ENCODE measurements at places on chromosomes 4 and X. TPM values are rescaled to one million over a fixed set of nuclear protein-coding genes. Genes with fewer than 3 reads are reported as not detected.
A peak's percentile ranks its signal among the peaks of the same experiment; 100 is the strongest.

DNA sequence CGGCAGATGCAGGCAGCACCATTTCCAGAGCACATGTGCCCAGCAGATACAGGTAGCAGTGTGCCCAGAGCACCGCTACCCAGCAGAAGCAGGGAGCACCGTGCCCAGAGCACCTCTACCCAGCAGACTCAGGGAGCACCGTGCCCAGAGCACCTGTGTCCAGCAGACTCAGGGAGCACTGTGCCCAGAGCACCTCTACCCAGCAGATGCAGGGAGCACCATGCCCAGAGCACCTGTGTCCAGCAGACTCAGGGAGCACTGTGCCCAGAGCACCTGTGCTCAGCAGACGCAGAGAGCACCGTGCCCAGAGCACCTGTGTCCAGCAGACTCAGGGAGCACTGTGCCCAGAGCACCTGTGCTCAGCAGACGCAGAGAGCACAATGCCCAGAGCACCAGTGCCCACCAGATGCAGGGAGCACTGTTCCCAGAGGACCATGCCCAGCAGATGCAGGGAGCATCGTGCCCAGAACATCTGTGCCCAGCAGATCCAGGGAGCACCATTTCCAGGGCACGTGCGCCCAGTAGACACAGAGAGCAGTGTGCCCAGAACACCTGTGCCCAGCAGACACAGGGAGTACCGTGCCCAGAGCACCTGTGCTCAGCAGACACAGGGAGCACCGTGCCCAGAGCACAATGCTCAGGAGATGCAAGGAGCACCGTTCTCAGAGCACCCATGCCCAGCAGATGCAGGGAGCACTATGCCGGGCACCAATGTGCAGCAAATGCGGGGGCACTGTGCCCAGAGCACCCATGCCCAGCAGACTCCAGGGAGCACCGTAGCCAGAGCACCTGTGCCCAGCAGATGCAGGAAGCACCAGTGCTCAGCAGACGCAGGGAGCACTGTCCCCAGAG lies 236.4 kb downstream of the DHRSX start:
- no peaks in the 10 kb centered on the region for H3K27me3 ChIP-seq
- H3K4me1 ChIP-seq: no peaks in the 10 kb centered on the region
- no peak for DNase-seq

- no peak for DNase-seq
- peaks cover 2% of the 10 kb centered on the region for H3K36me3 ChIP-seq
- no peak overlapping the region for H3K27ac ChIP-seq
- no peaks in the 10 kb centered on the region for H3K27me3 ChIP-seq
These were observed 320.6 kb downstream of the ADGRL3 start for GRCh38 chr4:61520681-61521160.

DNA sequence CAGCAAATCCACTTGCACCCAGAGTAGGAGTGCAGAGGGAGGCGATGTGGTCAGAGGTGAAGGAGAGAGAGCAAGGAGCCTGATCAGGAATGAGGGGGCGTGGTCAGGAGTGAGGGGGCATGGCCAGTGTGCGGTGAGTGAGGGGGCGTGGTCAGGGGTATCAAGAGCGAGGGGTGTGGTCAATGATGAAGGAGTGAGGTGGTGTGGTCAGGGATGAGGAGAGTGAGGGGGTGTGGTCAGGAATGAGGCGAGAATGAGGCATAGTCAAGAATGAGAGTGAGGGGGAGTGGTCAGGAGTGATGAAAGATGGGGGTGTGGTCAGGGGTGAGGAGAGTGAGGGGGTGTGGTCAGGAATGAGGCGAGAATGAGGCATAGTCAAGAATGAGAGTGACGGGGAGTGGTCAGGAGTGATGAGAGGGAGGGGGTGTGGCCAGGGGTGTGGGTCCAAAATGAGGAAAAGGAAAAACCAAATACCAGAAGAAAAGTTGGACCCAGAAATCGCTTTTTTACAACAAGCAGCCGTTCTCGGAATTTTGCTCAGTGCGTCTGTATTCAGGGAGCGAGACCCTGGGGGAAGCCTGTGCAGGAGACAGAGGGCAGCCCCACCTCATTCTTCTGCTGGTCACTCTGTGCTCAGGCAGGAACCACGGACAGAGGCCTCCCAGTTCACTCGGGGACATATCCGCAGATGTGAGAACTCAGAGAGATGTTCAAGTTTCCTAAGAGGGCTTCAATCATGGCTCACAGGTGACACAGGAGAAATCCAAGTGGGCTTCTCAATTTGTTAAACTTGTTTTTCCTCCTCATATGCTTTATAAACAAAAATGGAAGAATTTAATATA lies 47.5 kb downstream of the MAGEA1 start:
- peaks cover 52% of the 10 kb centered on the region for H3K27me3 ChIP-seq
- no peak overlapping the region for H3K4me3 ChIP-seq
- no peaks in the 10 kb centered on the region for H3K4me1 ChIP-seq
- no peaks in the 10 kb centered on the region for H3K36me3 ChIP-seq

- no peaks in the 10 kb centered on the region for H3K36me3 ChIP-seq
- no peak for DNase-seq
- no peak overlapping the region for H3K4me3 ChIP-seq
- H3K4me1 ChIP-seq: no peaks in the 10 kb centered on the region
- H3K27me3 ChIP-seq: no peaks in the 10 kb centered on the region
These were observed 476.3 kb downstream of the CCSER1 start for GRCh38 chr4:90603540-90603939.

DNA sequence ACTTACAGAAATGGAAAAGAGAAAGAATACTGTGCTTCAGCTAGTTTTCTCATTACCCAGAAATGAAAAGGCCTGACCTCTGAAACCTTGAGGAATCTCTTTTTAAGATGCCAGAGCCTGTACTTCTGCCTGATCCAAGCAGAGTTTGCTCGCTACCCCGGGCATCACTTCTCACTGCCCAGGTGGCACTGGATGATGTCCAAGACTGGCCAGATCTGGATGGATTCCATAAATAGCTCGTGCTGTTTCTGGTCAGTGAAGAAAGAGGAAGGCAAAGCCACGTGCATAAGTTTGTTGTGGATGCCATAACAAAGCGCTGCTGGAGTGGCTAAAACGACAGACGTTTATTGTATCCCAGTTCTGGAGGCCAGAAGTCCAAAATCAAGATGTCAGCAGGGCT lies 133.5 kb downstream of the TBL1X start:
- no peak overlapping the region for H3K27ac ChIP-seq
- H3K27me3 ChIP-seq: no peaks in the 10 kb centered on the region
- H3K4me3 ChIP-seq: no peak overlapping the region
- no peaks in the 10 kb centered on the region for H3K4me1 ChIP-seq
- H3K36me3 ChIP-seq: no peaks in the 10 kb centered on the region

GRCh38 chr4:116229420-116229819 lies 856.0 kb downstream of the TRAM1L1 start:
- H3K4me1 ChIP-seq: no peaks in the 10 kb centered on the region
- no peaks in the 10 kb centered on the region for H3K36me3 ChIP-seq
- H3K27ac ChIP-seq: no peak overlapping the region
- no peaks in the 10 kb centered on the region for H3K27me3 ChIP-seq

GRCh38 chrX:47571215-47571614 lies 10.2 kb downstream of the ARAF start:
- H3K36me3 ChIP-seq: peaks cover 14% of the 10 kb centered on the region
- no peak overlapping the region for H3K4me3 ChIP-seq
- H3K27me3 ChIP-seq: peaks cover 13% of the 10 kb centered on the region
- no peak for DNase-seq

GRCh38 chr4:87105101-87105845 lies 115.1 kb downstream of the KLHL8 start:
- H3K27ac ChIP-seq: peak overlapping the region; percentile 5
- H3K36me3 ChIP-seq: peaks cover 18% of the 10 kb centered on the region
- H3K4me1 ChIP-seq: peaks cover 70% of the 10 kb centered on the region
- H3K27me3 ChIP-seq: no peaks in the 10 kb centered on the region
- no peak overlapping the region for H3K4me3 ChIP-seq
- no peak for DNase-seq

GRCh38 chrX:117987373-117987772 lies 129.2 kb downstream of the KLHL13 start:
- no peak overlapping the region for H3K27ac ChIP-seq
- H3K4me1 ChIP-seq: no peaks in the 10 kb centered on the region
- H3K4me3 ChIP-seq: no peak overlapping the region
- DNase-seq: no peak

NUDT9 gene
- total RNA-seq: 10.2 TPM

DNA sequence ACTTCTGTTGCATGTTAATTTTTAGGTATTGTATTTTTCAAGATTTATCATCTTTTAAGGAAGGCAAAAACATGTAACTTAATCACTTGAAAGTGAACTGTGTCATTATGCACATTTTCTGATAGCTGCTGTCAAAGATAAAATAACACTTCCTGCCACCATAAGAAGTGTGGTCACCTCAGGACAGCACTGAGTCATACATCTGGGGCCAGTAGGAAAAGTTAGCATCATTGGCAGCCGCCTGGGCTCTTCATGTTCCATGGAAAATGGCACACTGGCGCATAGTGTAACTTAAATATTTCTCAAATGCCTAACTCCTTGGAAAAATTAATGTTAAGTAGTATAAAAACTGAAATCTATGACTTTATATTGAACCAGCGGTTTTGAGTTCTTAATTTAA lies 24.2 kb downstream of the CNKSR2 start:
- H3K27me3 ChIP-seq: no peaks in the 10 kb centered on the region
- no peak overlapping the region for H3K27ac ChIP-seq
- H3K36me3 ChIP-seq: no peaks in the 10 kb centered on the region
- no peak overlapping the region for H3K4me3 ChIP-seq
- no peak for DNase-seq
- peaks cover 4% of the 10 kb centered on the region for H3K4me1 ChIP-seq

SSX2 gene
- not detected for total RNA-seq

GABRE gene
- total RNA-seq: not detected

SHROOM3 gene
- total RNA-seq: 0.09 TPM

DNA sequence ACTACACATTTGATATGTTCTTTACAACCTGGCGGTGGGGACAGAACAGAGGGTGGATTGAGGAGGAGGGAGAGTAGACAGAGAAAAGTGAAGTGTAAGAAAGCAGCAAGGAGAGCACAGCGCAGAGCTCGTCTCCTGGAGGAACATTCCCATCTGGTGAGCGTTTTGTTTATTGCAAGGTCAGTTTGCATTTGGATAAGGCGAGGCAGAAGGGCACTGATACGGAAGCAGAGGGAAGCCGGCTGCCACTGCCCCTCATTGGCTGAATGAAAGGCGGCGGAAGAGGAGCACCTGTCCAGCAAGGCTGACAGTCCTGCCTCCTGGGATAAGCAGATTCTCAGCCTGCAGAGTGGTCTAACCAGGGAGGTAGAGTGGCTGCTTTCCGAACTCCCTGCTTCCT lies 83.2 kb downstream of the GPR143 start:
- no peak for DNase-seq
- H3K36me3 ChIP-seq: peaks cover 11% of the 10 kb centered on the region
- H3K27me3 ChIP-seq: no peaks in the 10 kb centered on the region
- no peak overlapping the region for H3K4me3 ChIP-seq

GRCh38 chr4:21184788-21185187 lies 484.5 kb downstream of the PACRGL start:
- H3K4me1 ChIP-seq: no peaks in the 10 kb centered on the region
- no peaks in the 10 kb centered on the region for H3K36me3 ChIP-seq
- H3K4me3 ChIP-seq: no peak overlapping the region
- no peak overlapping the region for H3K27ac ChIP-seq

- H3K27me3 ChIP-seq: no peaks in the 10 kb centered on the region
- no peaks in the 10 kb centered on the region for H3K4me1 ChIP-seq
- no peak overlapping the region for H3K27ac ChIP-seq
- peaks cover 22% of the 10 kb centered on the region for H3K36me3 ChIP-seq
- no peak overlapping the region for H3K4me3 ChIP-seq
These were observed 18.8 kb upstream of the COL25A1 start for GRCh38 chr4:109321232-109321631.

GLRA3 gene
- not detected for total RNA-seq

RASGEF1B gene
- 7.3 TPM for total RNA-seq

DNA sequence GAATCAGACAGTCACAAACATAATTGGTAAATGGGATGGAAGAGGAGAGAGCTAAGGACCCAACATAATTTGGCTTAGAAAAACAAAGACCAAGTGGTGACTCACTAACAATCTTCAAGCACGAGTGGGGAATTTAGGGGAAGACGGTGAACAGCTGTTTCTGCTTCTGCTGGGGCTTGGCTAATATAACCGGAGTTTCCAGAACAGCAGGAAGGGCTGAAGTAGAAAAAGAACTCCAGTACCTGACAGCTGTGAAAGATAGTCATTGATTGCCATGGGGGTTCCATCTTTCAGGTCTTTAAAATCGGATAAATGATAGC lies 290.9 kb upstream of the LDB2 start:
- H3K27me3 ChIP-seq: peaks cover 8% of the 10 kb centered on the region
- no peak overlapping the region for H3K4me3 ChIP-seq
- no peak for DNase-seq
- no peaks in the 10 kb centered on the region for H3K4me1 ChIP-seq

F11 gene
- not detected for total RNA-seq

CT47B1 gene
- not detected for total RNA-seq

HS6ST2 gene
- total RNA-seq: 0.12 TPM

DNA sequence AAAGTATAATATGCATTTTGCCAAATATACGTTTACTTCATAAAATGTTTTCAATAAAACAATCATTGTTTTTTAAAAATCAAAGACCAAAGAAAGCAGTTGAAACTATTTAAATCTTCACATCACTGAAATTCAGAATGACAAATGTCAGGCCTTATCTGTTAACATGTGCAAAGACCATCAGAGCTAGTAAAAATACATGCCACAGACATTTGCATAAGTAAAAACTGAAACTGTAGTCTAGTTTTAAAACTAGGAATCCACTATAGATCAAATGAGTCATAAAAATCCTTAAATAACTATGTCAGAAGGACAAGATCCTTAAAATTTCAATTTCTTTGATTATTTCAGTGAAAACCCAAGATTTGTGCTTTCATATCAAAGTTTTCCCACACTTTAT lies 24.8 kb downstream of the KLHL15 start:
- peaks cover 21% of the 10 kb centered on the region for H3K27me3 ChIP-seq
- H3K36me3 ChIP-seq: no peaks in the 10 kb centered on the region
- H3K4me3 ChIP-seq: no peak overlapping the region

KIF4A gene
- total RNA-seq: 26.4 TPM

- no peak overlapping the region for H3K27ac ChIP-seq
- DNase-seq: no peak
- H3K4me1 ChIP-seq: peaks cover 24% of the 10 kb centered on the region
- no peak overlapping the region for H3K4me3 ChIP-seq
- H3K36me3 ChIP-seq: no peaks in the 10 kb centered on the region
- H3K27me3 ChIP-seq: peaks cover 4% of the 10 kb centered on the region
These were observed 117.2 kb downstream of the IRF2 start for GRCh38 chr4:184357165-184357564.

DNA sequence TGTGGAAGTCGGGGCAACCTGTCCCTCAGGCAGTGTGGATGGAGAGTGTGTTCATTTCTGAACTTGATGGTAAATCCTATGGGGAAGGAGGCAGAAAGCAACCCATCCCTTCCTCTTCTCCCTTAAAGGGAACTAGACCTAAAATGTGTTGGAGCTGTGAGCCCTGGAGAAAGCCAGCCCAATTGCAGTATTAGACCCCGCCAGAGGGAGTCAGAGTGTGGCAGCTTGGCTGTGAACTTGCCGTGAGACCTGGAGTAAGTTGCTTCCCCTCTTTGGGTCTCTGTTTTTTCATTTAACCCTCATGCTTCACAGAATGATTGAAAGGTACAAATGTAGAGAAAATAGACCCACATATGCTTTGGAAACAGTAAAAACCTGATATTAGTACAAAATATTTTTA lies 108.7 kb upstream of the PAK3 start:
- H3K4me1 ChIP-seq: no peaks in the 10 kb centered on the region
- H3K4me3 ChIP-seq: no peak overlapping the region
- H3K27me3 ChIP-seq: peaks cover 53% of the 10 kb centered on the region
- no peaks in the 10 kb centered on the region for H3K36me3 ChIP-seq

GRCh38 chr4:147309434-147309833 lies 171.5 kb upstream of the EDNRA start:
- no peak for DNase-seq
- H3K36me3 ChIP-seq: no peaks in the 10 kb centered on the region
- no peak overlapping the region for H3K4me3 ChIP-seq

Data from activated T-cell treated with anti-CD3 and anti-CD28 coated beads, Interleukin-2, amount 50 U/mL, for 72 hours (primary cell).